Ovary (tissue), 10 donors: ENCODE measurements at places on chromosomes 5 and 9. TPM values are rescaled to one million over a fixed set of nuclear protein-coding genes. Genes with fewer than 3 reads are reported as not detected.

GRCh38 chr9:34540827-34541226 lies 18.0 kb upstream of the ENHO start:
- DNase-seq: no peak

- DNase-seq: no peak
Observed at GRCh38 chr5:65184780-65185179, 296.9 kb downstream of the ADAMTS6 start.

- no peak for DNase-seq
Observed at GRCh38 chr9:136985027-136985602, 2.3 kb downstream of the LCNL1 start.

RBM22 gene
- 46.9 TPM for total RNA-seq

DNA sequence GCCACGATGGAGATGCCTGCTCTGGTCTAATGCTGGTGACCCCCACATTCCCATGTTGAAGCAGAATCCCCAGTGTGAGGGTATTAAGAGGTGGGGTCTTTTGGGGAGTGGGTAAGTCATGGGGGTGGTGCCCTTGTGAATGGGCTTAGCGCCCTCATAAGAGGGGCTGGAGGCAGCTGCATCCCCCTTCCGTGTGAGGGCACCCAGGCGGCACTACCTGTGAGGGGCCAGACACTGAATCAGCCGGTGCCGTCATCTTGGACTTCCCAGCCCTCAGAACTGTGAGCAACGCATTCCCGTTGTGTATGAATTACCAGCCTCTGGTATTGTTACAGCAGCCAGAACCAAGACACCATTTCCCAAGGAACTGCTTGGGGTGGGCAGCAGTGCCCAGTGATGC lies 27.0 kb upstream of the RNF130 start:
- DNase-seq: no peak

GABRA6 gene
- total RNA-seq: not detected

DNA sequence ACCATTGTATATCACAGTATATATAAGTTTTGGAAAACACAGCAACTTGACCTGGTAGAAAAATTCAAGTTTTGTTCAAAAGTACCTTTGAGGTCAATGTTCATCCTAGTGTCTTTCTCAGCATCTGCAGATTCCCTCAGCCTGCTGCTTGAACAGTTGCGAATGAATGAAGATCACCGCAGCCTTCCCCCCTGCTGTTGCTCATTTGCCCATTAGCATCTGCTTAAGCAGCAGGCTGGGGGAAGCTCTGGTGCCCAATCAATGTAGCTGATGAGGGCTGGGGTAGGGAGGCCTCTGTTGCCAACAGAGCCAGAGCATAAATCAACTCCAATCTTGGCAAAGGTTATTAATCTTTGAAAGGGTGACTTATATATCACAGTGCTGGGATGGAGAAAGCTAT lies 586.5 kb upstream of the PTPRD start:
- DNase-seq: no peak

DNA sequence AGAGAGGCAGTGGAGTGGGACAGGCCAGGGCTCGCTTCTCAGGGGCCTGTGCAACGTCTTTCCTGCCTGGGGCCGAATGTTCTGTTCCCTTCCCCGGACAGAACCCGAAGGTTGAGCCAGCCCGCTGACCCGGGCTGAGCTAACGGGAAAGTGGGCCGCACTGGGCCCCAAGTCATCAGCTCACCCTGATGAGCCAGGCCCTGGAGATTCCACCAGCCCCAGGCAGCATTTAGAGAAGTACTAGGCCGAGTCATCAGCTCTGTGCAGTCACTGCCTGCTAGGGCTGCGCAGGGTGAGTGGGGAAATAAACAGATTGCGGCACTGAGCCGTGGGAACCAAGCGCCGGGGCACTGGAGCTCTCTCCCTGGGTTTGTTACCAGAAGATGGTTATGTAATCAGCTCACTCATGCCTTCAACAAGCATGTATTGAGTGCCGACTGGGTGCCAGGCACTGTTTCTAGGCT lies 29.1 kb upstream of the DUSP1 start:
- peak; percentile 58 for DNase-seq
